CD4-positive, alpha-beta T cell treated with Interleukin-17A for 1 hour (primary cell): ENCODE measurements at places on chromosomes 11 and 22.
A peak's percentile ranks its signal among the peaks of the same experiment; 100 is the strongest.

DNA sequence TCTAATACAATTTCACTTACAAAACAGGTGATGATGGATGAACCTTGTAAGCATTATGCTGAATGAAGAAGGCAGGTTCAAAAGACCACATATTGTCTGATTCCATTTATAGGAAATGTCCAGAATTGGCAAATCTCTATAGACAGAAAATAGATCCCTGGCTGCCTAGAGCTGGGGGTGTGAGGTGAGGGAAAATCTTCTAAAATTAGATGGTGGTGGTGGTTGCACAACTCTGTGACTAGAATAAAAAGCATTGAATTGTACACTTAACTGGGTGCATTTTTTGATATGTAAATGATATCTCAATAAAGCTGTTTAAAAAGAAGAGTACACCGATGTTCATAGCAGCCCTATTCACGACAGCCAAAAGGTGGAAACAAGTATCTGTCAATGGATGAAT lies 16.7 kb upstream of the CRY2 start:
- no peak for DNase-seq

DNA sequence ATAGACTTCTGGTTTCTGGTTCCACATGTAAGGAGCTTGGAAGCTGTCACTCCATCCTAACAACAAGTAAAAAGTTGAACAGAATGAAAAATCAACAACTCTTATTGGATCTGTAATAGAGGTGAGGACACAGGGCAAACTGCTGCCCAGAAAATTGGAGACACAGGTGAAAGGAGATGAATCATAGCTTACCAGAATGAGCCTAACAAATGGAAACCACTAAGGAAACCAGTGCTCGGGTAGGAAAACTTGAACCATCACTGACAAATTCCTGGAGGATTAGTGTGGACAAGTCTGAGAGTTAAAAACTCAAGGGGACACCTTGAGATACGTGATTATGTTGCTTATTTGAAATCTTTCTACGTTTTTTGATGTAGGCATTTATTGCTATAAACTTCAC lies 52.1 kb downstream of the GDPD4 start:
- no peak for DNase-seq

DNA sequence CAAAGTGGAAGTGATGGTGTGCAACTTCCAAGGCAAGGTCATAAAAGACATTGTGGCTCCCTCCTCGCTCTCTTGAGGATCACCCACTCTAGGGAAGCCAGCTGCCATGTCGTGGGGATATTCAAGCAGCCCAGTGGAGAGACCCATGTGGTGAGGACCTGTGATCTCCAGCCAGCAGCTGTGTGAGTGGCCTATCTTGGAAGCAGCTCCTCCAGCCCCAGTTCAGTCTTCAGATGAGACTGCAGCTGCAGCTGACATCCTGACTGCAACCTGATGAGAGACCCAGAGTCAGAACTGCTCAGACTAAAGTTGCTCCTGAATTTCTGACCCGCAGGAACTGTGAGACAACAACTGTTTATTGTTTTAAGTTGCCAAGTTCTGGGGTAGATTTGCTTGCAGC lies 86.4 kb upstream of the GRK3 start:
- no peak for DNase-seq

DNA sequence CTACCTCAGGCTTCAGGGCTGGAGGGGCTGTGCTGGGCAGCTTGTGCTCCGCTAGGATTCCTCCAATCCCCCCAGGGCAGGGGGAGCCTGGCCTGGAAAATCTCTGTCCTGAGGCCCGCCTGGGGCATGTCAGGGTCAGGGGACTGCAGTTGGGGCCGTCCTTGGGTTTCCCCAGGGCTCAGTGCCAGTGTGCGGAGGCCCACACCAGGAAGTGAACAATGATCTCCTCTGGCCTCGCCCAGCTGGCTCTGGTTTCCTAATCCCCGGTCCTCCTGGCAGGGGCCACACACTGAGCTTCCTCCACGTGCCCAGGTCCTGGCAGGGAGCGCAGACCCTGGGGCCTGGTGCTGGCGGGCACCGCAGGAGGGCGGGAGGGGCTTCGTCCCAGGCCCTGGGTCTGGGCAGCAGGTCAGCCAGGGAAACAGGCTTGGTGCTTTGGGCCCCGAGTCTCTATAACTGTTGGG lies 1.4 kb upstream of the MUC2 start:
- DNase-seq = no peak

DNA sequence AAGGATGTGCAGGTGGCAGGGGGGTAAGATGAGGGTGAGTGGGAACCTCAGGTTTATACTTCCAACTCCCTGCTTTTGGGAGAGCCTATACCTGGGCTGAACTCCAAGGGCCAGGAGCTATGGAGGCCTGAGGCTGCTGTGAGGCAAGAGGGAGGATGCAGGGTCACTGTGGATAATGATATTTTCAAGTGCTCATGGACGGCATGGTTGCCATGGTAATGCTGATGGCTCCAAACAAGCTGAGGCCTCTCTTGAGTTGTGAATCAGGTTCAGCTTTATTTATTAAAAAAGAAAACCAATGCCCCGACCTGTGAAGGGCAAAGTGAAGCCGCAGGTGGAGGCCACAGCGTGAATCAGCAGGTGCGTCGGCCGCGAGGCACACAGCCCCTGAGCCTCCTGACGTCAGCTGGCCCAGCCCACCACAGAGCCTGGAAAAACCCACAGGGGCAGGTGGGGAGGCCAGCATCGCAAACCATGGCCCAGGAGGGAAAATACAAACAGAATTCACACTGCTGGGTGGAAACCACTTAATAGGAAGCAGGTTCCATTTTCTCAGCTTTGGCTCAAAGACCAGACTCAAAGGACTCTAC lies 17.4 kb upstream of the CREB3L1 start:
- no peak for DNase-seq

DNA sequence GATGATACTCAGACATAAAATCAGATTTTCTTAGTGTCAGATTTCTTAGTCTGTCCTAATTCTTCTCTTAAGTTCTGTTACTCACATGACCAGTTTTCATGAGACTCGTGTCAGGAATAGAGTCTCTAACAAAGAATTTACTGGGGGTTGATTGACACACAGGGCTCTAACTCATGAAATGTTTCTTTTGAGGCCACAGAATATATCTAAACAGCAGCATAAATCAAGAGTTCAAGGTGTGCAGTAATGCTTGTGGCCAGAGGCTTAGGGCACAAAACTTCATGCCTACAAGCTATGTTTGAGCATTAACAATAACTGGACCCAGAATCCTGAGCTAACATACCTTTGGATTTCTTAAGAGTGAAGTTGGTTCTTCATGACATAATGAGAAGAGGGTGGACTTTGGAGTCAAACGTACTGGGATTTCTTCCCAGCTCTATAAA lies 237.2 kb downstream of the DDX10 start:
- DNase-seq = no peak

- DNase-seq = no peak
Observed at GRCh38 chr11:117794772-117795629, 2.0 kb downstream of the DSCAML1 start.

GRCh38 chr11:69841859-69842698 lies 22.9 kb upstream of the FGF3 start:
- peak; percentile 19 for DNase-seq

- no peak for DNase-seq
Observed at GRCh38 chr11:116774661-116775060, 1.9 kb upstream of the BUD13 start.

DNA sequence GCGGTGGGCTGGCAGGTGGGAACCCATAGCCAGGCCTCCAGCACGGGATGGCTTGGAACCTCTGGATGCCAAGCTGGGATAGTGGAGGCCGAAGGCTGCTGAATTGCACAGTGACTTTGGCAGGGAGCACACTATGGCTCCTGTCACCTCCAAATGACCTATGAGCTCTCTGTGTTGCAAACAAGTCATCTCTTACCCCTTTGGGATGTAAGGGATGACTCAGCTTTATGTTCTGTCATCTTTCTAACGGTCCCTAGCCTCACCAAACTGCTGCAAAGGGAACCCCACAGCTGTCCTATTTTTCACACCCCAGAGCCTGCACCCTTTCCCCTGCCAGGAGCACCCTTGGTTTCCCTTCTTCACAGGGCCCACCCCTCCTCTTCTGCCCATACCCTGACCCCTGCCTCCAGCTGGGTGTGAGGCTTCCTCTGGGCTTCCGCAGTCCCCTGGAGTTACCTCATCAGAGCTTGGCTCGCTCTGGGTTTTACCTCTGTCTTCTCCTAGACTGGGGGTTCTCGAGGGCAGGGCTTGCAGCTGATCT lies 2.7 kb upstream of the SCUBE1 start:
- no peak for DNase-seq

GRCh38 chr11:58345204-58345603 lies 13.7 kb downstream of the OR5B17 start:
- no peak for DNase-seq

GRCh38 chr11:124900464-124900863 lies 2.8 kb upstream of the ROBO4 start:
- no peak for DNase-seq

GRCh38 chr11:2400762-2401435 lies 349 bp downstream of the TSSC4 start:
- DNase-seq = no peak

DNA sequence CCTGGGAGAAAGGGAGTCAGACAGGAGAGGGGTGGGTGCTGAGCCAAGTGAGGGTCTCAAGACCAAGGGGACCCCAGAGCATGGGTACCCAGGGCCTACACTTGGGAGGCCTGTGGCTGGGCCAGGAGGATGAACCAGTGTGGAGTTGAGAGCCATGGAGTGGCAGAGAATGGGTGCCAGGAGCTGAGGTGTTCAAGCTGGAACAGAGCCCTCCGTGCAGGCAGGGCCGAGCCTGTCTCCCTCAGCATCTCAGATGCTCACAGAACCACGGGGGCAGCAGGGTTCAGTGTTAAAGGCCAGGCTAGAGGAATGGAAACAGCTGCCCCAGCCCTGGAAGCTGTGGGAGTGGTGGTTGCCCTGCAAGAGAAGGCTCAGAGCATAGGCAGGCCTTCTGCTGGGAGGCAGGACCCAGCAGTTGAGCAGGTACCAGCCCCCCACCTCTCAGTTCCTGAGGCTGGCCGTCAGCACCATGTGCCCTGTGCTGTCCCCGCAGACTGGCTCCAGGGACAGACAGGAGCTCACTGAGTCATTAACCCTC lies 32.3 kb downstream of the RSPH14 start:
- no peak for DNase-seq

- DNase-seq = no peak
Observed at GRCh38 chr11:75631086-75631730, 37.6 kb downstream of the MAP6 start.

DNA sequence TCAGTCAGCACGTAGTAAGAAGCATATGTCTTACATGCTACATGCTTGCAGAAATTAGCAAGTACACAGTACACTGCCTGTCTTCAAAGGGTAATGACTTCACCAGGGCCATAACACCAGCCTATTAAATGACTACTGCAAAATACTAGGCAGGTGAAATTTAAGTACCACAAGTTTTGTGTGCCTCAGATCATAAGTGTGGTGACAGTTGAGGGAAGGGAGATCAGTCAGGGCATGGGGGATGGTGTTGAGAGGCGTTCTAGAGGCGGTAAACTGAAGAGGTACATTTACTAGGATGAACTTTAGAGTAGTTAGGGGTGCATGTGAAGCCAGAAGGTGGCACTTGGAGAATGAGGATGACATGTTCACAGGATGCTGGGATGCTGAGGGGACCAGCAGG lies 22.0 kb downstream of the AMOTL1 start:
- DNase-seq = no peak

- peak; percentile 94 for DNase-seq
Observed at GRCh38 chr11:35138943-35139721, at the start of gene CD44. Gene CD44, plus strand, starts transcription at chr11:35139171. Its CDS starts 133 bp downstream, at chr11:35139304.

GRCh38 chr11:85752890-85753581 lies 57.9 kb downstream of the SYTL2 start:
- peak; percentile 97 for DNase-seq

DNA sequence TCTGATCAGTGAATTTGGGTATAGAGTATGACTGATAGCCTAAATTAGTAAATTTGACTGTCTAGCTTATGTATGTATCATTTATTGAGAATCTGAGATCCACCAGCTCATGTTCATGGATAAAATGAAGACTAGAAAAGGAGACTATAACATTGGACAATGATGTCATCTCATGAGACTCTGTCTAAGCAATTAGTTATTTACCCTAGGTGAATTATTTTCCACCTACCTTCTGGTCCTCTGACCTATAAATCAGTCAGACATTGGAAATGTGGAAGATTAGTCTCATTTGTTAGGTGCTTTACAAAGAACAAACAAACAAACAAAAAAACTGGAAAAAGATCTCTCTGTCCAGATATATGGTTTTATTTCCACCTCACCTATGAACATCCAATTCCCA lies 38.7 kb upstream of the CALCA start:
- DNase-seq = no peak

GRCh38 chr11:2848497-2848896 lies 37.1 kb downstream of the CDKN1C start:
- DNase-seq = no peak

DNA sequence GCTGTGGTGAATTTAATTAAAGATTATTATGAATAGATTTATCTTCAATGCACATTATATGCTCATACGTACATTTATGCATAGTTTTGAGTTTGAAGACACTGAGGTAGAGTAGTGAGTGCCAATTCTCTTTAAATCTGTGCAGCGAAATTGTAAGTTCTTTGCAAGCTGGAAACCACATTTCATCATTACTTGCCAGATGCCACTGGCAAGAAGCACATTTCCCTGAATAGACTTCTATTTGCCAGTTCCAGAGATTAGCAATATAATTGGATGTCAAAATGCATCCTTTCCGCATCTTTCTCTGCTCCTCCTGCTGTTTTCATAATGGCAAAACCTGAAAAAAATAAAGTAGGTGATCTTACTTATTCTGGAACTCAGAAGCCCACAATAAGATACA lies 448.0 kb downstream of the LUZP2 start:
- no peak for DNase-seq

DNA sequence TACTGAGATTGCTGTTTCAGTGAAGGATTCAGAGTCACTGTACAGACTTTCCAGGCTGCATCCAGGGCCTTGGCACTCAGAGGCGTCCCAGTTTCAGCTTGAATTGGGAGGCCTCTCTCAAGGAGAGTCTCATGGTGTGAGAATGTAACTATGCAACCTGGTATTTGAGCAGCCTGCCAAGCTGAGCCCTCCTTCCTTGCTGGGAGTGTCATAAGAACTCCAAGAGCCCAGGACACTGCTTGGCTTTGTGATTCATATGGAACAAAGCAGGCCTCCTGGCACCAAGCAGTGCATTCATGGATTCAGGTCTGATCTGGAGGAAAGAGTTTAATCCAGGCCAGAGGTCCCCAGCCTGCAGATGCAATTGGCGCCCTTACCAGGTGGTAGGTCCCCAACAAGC lies 171.7 kb downstream of the DBX1 start:
- DNase-seq = no peak

- no peak for DNase-seq
Observed at GRCh38 chr11:132254906-132255305, 884.5 kb downstream of the NTM start.
